ENCODE measurements at places on chromosomes 7 and 10. TPM values are rescaled to one million over a fixed set of nuclear protein-coding genes. Genes with fewer than 3 reads are reported as not detected.

GRCh38 chr10:79415736-79416577, 29.5 kb downstream of the ZCCHC24 start:
- H3K36me3 ChIP-seq, result no peaks in the 10 kb centered on the region
- no peaks in the 10 kb centered on the region for H3K27me3 ChIP-seq
- no peak for DNase-seq
- no peak overlapping the region for H3K27ac ChIP-seq

DNA sequence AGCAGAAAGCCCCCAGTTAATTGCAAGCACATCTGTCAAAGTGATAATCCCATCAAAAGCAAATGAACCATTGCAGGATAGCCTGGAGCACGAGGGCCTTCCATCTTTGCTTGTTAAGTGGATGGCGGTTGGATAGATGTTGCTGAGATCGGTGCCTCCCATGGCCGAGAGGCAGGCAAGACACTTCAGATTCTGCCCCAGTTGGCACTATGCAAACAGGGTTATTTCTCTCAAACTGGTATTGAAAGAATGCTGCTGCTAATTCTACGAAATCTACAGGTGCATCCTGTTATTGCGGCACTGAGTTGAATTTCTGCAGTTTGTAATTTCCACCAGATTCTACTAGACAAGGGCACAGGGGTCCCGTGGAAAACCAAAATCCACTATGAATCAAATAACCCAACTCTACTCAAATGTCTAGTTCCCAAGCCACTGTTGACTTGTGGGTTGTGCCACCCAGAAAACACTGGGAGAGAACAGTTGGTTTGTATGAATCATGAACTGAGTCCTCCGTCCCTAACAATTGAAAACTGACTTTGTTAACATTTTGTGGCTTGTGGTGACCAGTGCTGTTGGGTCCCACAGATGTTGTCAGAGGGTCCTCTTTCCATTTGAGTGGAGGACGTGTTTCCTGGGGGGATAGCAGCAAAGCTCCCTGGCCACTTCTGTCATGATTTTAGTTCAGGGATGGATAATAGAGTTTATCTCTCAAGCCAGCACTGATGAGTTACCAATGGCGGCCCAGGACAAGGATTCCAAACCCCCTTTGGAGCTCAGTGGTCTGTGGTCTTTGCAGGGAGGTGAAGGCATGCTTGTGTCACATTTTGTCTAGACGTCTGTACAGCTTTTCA, 7.1 kb upstream of the IL2RA start:
- peaks cover 90% of the 10 kb centered on the region for H3K4me1 ChIP-seq
- H3K36me3 ChIP-seq, result no peaks in the 10 kb centered on the region
- H3K4me3 ChIP-seq, result peak overlapping the region; percentile 60

DNA sequence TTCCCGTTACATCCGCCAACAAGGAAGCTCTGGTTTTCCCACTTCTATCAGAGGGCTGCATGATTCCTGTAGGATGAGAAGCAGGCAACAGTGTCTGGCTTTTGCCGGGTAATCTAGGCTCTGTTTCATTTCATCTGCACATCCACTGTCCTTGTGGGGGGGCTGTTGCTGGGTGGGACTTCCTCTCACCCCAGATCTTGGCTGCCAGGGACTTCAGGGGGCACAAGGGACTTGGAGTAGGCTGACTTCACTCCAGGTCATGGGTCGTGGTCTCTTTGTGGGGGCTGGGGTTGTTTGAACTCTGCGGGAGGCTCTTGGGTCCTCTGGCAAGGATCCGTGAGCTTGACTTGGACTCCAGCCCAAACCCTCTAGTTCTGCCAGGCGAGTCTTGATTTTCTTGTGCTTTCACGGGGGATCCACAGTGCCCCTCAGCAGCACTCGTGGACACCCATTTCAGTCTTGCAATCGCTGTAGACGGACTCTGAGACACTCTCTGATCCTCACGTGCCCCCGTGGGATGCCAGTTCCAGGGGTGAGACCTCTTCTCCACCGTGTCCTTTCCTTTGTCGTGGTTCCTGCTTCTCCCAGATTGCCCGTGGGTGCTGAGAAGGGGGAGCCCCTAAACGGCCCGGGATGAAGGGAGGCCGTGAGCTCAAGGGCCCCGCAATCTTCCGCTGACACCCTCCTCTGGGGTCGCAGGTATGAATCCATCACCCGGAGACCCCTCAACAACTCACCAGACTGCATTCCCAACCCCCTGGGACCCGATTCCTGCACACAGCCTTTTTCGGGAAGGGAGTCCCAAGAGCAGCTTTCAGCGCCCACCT, 21.4 kb upstream of the ZNF273 start:
- H3K27me3 ChIP-seq, result peaks cover 57% of the 10 kb centered on the region
- DNase-seq, result no peak
- H3K27ac ChIP-seq, result no peak overlapping the region
- no peak overlapping the region for H3K4me3 ChIP-seq
- H3K4me1 ChIP-seq, result peaks cover 5% of the 10 kb centered on the region

DNA sequence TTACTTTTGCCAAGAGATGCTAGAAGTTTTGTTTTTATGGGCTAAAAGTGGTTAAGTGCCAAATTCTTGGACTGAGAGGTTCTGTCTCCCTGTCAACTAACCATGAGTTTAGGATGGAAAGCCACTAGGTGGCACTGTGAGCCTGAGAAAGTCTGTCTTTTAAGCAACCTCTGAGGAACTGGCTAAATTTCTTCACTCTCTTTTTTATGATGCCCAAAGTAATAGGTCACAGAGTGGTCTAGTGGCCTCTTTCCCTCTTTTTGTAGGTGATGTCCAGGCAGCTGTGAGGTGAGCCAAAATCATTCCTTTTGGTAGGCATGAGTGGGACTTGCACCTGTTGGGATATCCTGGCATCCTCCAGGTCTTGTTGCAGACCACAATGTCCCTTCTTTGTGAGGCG, 56.8 kb downstream of the SND1 start:
- H3K27ac ChIP-seq, result no peak overlapping the region
- peaks cover 62% of the 10 kb centered on the region for H3K36me3 ChIP-seq
- H3K27me3 ChIP-seq, result no peaks in the 10 kb centered on the region

- H3K4me3 ChIP-seq, result no peak overlapping the region
- H3K4me1 ChIP-seq, result no peaks in the 10 kb centered on the region
- H3K36me3 ChIP-seq, result no peaks in the 10 kb centered on the region
Observed at GRCh38 chr7:28595076-28595475, 182.8 kb downstream of the CREB5 start.

- peak within 1 kb of the TSS; percentile 99 for H3K27ac ChIP-seq
- H3K36me3 ChIP-seq, result peaks cover 3% of the 10 kb centered on the region
- DNase-seq, result peak; percentile 96
- no peaks in the 10 kb centered on the region for H3K27me3 ChIP-seq
- H3K4me3 ChIP-seq, result peak within 1 kb of the TSS; percentile 98
Observed at GRCh38 chr10:31318854-31319601, at the start of gene ZEB1. TSS of gene ZEB1 (plus strand) at chr10:31319216. CDS start at chr10:31319235, 19 bp downstream.

GRCh38 chr10:48453451-48454301, 147.2 kb downstream of the MAPK8 start:
- H3K4me3 ChIP-seq, result no peak overlapping the region
- H3K27ac ChIP-seq, result no peak overlapping the region
- no peak for DNase-seq
- no peaks in the 10 kb centered on the region for H3K4me1 ChIP-seq

- H3K27me3 ChIP-seq, result peaks cover 14% of the 10 kb centered on the region
- no peak overlapping the region for H3K27ac ChIP-seq
- no peaks in the 10 kb centered on the region for H3K4me1 ChIP-seq
- H3K4me3 ChIP-seq, result no peak overlapping the region
Observed at GRCh38 chr10:117948493-117948892, 98.2 kb downstream of the RAB11FIP2 start.

GRCh38 chr7:35755711-35756110, 45.1 kb upstream of the SEPTIN7 start:
- H3K27me3 ChIP-seq, result no peaks in the 10 kb centered on the region
- H3K4me1 ChIP-seq, result peaks cover 6% of the 10 kb centered on the region
- H3K4me3 ChIP-seq, result no peak overlapping the region

DNA sequence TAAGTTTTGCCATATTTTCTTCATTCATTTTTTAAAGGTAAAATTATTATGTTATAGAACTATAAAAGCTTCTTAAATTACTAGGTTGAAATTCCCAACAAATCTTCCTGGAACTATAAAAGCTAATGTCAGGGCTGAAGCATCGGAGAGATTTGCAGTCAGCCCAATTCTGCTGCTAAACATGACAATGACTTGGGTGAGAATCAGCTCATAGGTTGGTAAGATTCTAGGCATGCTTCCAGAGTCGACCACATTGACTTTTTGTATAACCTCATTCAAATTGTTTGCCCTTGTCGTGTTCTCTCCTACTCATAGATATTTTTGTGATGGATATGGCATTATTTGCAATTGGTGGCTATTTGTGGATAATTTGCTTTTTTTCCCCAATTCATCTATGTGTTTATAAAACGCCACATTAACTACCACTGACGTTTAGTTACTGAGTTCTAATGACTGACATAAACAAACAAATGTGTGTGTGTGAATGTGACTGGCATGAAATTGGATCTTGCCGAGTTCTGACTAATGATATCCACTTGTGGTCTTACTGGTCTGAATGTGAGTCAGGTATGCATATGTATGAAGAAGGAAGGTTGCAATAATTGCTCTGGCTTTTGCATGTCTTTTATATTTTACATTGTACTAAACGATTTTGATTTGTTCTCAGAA, 579.8 kb downstream of the PARD3 start:
- no peak overlapping the region for H3K27ac ChIP-seq
- no peaks in the 10 kb centered on the region for H3K4me1 ChIP-seq
- H3K36me3 ChIP-seq, result no peaks in the 10 kb centered on the region
- H3K27me3 ChIP-seq, result peaks cover 11% of the 10 kb centered on the region
- no peak for DNase-seq

DNA sequence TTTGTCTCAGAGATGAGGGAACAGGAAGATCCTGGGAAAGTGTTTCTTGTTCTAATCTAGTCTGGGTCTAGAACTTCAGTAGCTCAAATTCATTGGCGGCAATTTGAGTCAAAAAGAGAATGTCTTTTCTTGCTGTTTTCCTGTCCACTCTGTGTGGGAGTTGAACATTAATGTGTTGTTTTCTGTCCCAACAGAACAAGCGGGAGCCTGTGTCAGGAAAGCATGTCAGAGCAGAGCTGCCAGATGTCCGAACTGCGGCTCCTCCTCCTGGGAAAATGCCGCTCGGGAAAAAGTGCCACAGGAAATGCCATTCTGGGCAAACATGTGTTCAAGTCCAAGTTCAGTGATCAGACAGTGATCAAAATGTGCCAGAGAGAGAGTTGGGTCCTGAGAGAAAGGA, 16.0 kb downstream of the GIMAP8 start:
- peaks cover 78% of the 10 kb centered on the region for H3K4me1 ChIP-seq
- H3K27me3 ChIP-seq, result no peaks in the 10 kb centered on the region
- H3K27ac ChIP-seq, result no peak overlapping the region
- H3K4me3 ChIP-seq, result no peak overlapping the region
- DNase-seq, result no peak
- peaks cover 41% of the 10 kb centered on the region for H3K36me3 ChIP-seq

- H3K36me3 ChIP-seq, result peaks cover 40% of the 10 kb centered on the region
- no peak overlapping the region for H3K27ac ChIP-seq
- no peaks in the 10 kb centered on the region for H3K27me3 ChIP-seq
- H3K4me3 ChIP-seq, result no peak overlapping the region
Observed at GRCh38 chr7:37212556-37212955, 236.1 kb downstream of the ELMO1 start.

GRCh38 chr7:92769844-92770243, 66.5 kb downstream of the CDK6 start:
- no peaks in the 10 kb centered on the region for H3K27me3 ChIP-seq
- no peak for DNase-seq
- peaks cover 47% of the 10 kb centered on the region for H3K36me3 ChIP-seq
- H3K27ac ChIP-seq, result peak overlapping the region; percentile 92

DNA sequence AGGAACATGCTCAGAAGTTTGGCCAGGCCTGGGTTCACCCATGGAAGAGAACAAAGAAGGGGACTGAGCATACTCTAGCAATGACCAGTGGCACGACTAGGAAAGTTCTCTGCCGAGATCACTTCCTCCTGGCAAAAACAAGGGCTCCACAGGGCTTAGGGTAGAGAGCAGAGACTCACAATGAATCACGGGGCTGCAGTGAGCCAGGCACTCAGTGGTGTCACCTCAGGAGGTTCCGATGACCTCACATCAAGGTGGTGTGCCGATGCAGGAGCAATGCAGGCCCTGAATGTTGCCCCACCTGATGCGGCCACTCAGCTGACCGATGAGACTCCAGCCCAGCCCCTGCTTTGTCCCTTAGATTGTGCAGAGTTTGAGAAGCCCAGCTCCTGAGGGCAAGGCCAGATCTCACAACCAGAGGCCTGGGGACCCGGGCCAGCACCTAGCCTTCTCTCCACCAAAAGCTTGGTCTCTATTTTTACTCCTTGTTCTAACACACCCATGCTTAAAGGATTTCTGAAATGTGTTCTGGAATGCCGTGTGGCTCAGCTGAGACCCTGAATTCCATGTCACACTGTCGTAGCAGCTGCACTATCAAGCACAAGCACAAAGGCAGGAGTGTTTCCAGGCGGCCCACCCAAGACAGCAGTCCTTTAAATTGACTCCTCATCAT, 60.9 kb downstream of the COBL start:
- H3K4me3 ChIP-seq, result no peak overlapping the region
- DNase-seq, result no peak
- H3K27me3 ChIP-seq, result peaks cover 3% of the 10 kb centered on the region
- H3K4me1 ChIP-seq, result no peaks in the 10 kb centered on the region

GRCh38 chr7:119086026-119086425, 861.5 kb downstream of the ANKRD7 start:
- H3K4me3 ChIP-seq, result no peak overlapping the region
- H3K27ac ChIP-seq, result no peak overlapping the region
- no peak for DNase-seq
- H3K36me3 ChIP-seq, result no peaks in the 10 kb centered on the region
- H3K4me1 ChIP-seq, result no peaks in the 10 kb centered on the region

GRCh38 chr7:78677391-78677790, 776.1 kb downstream of the MAGI2 start:
- no peaks in the 10 kb centered on the region for H3K36me3 ChIP-seq
- no peaks in the 10 kb centered on the region for H3K4me1 ChIP-seq
- H3K4me3 ChIP-seq, result no peak overlapping the region

GRCh38 chr7:91549878-91550277, 285.6 kb downstream of the FZD1 start:
- H3K27me3 ChIP-seq, result no peaks in the 10 kb centered on the region
- no peak overlapping the region for H3K27ac ChIP-seq

- no peak for DNase-seq
- peaks cover 19% of the 10 kb centered on the region for H3K27me3 ChIP-seq
- no peaks in the 10 kb centered on the region for H3K4me1 ChIP-seq
- no peaks in the 10 kb centered on the region for H3K36me3 ChIP-seq
- H3K27ac ChIP-seq, result no peak overlapping the region
- no peak overlapping the region for H3K4me3 ChIP-seq
Observed at GRCh38 chr7:47540387-47541350, 41.2 kb downstream of the TNS3 start.

- H3K36me3 ChIP-seq, result no peaks in the 10 kb centered on the region
- H3K4me1 ChIP-seq, result no peaks in the 10 kb centered on the region
- H3K4me3 ChIP-seq, result no peak overlapping the region
- peaks cover 31% of the 10 kb centered on the region for H3K27me3 ChIP-seq
Observed at GRCh38 chr10:132100091-132100481, 34.3 kb downstream of the JAKMIP3 start.

The NUTM2B gene
- 0.19 TPM for total RNA-seq

The C7orf57 gene
- total RNA-seq, result 0.44 TPM

The TAS2R41 gene
- not detected for total RNA-seq

The SPDYE5 gene
- total RNA-seq, result not detected

The LEP gene
- not detected for total RNA-seq

The TMEM139 gene
- 0.74 TPM for total RNA-seq

The FAM24B gene
- total RNA-seq, result 8.0 TPM

The ZNF398 gene
- 4.3 TPM for total RNA-seq

The SDK1 gene
- total RNA-seq, result 2.0 TPM

Measured in activated naive CD4-positive, alpha-beta T cell treated with anti-CD3 and anti-CD28 coated beads for 36 hours (primary cell).